ENCODE measurements at places on chromosomes 11 and 22. TPM values are rescaled to one million over a fixed set of nuclear protein-coding genes. Genes with fewer than 3 reads are reported as not detected.

CTSW gene
- not detected for total RNA-seq

BCR gene
- 53.0 TPM for total RNA-seq

TRPC6 gene
- 0.16 TPM for total RNA-seq

PIH1D2 gene
- total RNA-seq = 1.4 TPM

MS4A4E gene
- total RNA-seq = not detected

ABTB2 gene
- total RNA-seq = 3.8 TPM

PMM1 gene
- total RNA-seq = 31.1 TPM

PANX3 gene
- total RNA-seq = not detected

MN1 gene
- 4.6 TPM for total RNA-seq

ZP1 gene
- total RNA-seq = 0.32 TPM

GDPD4 gene
- total RNA-seq = not detected

FOLR1 gene
- total RNA-seq = not detected

GUCY1A2 gene
- under 0.01 TPM for total RNA-seq

FOXR1 gene
- not detected for total RNA-seq

CHRM1 gene
- 0.09 TPM for total RNA-seq

MOGAT2 gene
- not detected for total RNA-seq

MRE11 gene
- total RNA-seq = 6.0 TPM

TSPAN32 gene
- 0.47 TPM for total RNA-seq

FAM111B gene
- 0.09 TPM for total RNA-seq

CSTPP1 gene
- 13.4 TPM for total RNA-seq

SCUBE1 gene
- total RNA-seq = under 0.01 TPM

SIAE gene
- 11.0 TPM for total RNA-seq

METTL15 gene
- 17.3 TPM for total RNA-seq

C11orf16 gene
- not detected for total RNA-seq

CRYBA4 gene
- not detected for total RNA-seq

LGR4 gene
- 11.5 TPM for total RNA-seq

TIGD3 gene
- under 0.01 TPM for total RNA-seq

WNT11 gene
- not detected for total RNA-seq

B3GAT1 gene
- total RNA-seq = not detected

EHF gene
- 1.4 TPM for total RNA-seq

SCGB1D4 gene
- total RNA-seq = not detected

OR4A16 gene
- total RNA-seq = not detected

PNPLA5 gene
- not detected for total RNA-seq

CARD10 gene
- total RNA-seq = 2.5 TPM

TPBGL gene
- not detected for total RNA-seq

KIAA0930 gene
- 57.4 TPM for total RNA-seq

KMT2A gene
- 23.3 TPM for total RNA-seq

ANO1 gene
- total RNA-seq = 0.09 TPM

OR9Q2 gene
- not detected for total RNA-seq

APOA4 gene
- total RNA-seq = not detected

ALX4 gene
- total RNA-seq = 0.32 TPM

OR4C15 gene
- not detected for total RNA-seq

CCDC157 gene
- 1.4 TPM for total RNA-seq

NPAS4 gene
- total RNA-seq = not detected

PHF21A gene
- 9.6 TPM for total RNA-seq
